MCF 10A (cell line): ENCODE measurements at places on chromosomes 2 and 18. TPM values are rescaled to one million over a fixed set of nuclear protein-coding genes. Genes with fewer than 3 reads are reported as not detected.

- H3K27ac ChIP-seq, result no peak overlapping the region
- no peaks in the 10 kb centered on the region for H3K27me3 ChIP-seq
- no peak overlapping the region for H3K4me3 ChIP-seq
These were observed 127.9 kb upstream of the SH3BP4 start for GRCh38 chr2:234823877-234824376.

- no peak overlapping the region for H3K27ac ChIP-seq
- no peaks in the 10 kb centered on the region for H3K36me3 ChIP-seq
These were observed 862.4 kb downstream of the CNTNAP5 start for GRCh38 chr2:124887466-124887865.

- no peaks in the 10 kb centered on the region for H3K4me1 ChIP-seq
- DNase-seq, result no peak
- H3K36me3 ChIP-seq, result no peaks in the 10 kb centered on the region
- H3K27me3 ChIP-seq, result no peaks in the 10 kb centered on the region
- peak overlapping the region; percentile 54 for H3K4me3 ChIP-seq
These were observed 1.0 kb upstream of the NFATC1 start for GRCh38 chr18:79394534-79395307.

The C2orf74 gene
- total RNA-seq, result 24.8 and 29.7 TPM in 2 replicates

The COL5A2 gene
- 7.4 and 9.3 TPM in 2 replicates for total RNA-seq

GRCh38 chr2:182745061-182745460 lies 29.0 kb downstream of the DNAJC10 start:
- H3K27ac ChIP-seq, result no peak overlapping the region
- DNase-seq, result no peak
- H3K27me3 ChIP-seq, result no peaks in the 10 kb centered on the region
- peaks cover 60% of the 10 kb centered on the region for H3K36me3 ChIP-seq
- no peak overlapping the region for H3K4me3 ChIP-seq

- no peak overlapping the region for H3K27ac ChIP-seq
- H3K36me3 ChIP-seq, result no peaks in the 10 kb centered on the region
- DNase-seq, result peak; percentile 14
These were observed 16.0 kb upstream of the SPHKAP start for GRCh38 chr2:228197504-228197903.
